NCI-H2029 (cell line): ENCODE measurements at places on chromosomes 13 and 19.

GRCh38 chr13:34151885-34152284 lies 333.9 kb downstream of the RFC3 start:
- no peak for DNase-seq

DNA sequence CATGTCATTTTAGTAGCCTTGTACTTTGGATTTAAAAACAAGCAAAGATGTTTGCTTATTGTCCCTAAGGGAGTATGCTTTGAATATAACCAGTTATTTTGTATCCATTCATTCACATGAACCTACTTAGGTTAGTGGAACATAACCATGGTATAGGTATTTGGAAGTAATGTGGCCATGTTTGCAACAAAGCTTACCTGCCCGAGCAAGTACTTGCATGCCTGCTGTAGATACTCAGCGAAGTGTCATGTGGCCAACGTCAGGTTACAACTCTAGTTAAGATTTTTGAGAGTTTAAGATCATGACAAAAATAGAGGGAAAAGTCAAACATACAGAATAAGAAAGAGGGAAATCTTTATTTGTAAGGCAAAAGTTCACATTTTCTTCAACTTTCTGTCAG lies 57.2 kb downstream of the COG6 start:
- DNase-seq = no peak

GRCh38 chr19:48325265-48325910 lies at the start of gene EMP3:
Gene EMP3, plus strand, starts transcription at chr19:48325552. Its CDS starts 1,293 bp downstream, at chr19:48326845.
- no peak for DNase-seq

DNA sequence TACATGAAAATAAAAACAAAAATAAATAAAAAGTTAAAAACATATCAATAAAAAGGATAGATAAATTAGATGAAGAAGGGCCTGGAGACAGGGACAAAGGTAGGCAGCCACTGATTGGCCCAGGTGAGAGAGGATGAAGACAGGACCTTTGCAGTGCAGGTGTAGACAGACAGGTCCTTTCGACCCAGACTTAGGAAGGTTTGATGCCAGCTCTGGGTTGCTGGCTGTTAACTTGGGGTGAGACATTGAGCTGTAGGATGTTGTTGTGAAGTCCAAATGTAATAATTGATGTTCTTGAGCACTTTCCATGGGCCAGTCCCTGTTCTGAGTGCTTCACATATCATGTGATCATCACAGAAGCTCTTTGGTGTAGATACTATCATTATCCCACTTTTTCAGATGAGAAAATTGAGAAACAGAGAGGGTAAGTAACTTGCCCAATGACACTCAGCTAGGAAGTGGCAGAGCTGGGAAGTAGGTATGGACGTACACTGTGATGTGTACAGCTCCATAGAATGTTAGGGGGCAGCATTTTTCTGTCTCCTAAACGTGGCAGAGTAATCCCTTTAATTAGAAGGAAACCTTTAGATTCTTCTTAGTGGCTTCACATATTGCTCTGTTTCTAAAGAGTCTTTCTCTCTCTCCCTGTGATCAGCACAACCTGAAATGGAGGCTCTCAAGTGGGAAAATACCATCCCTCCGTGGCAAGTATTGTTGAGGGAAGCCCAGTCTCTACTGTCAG lies 76.0 kb upstream of the STK24 start:
- DNase-seq = no peak

- DNase-seq = no peak
Measured at GRCh38 chr19:18438331-18439024, 545 bp upstream of the ISYNA1 start.

- no peak for DNase-seq
Measured at GRCh38 chr13:113058988-113059850, 46.4 kb upstream of the F7 start.

DNA sequence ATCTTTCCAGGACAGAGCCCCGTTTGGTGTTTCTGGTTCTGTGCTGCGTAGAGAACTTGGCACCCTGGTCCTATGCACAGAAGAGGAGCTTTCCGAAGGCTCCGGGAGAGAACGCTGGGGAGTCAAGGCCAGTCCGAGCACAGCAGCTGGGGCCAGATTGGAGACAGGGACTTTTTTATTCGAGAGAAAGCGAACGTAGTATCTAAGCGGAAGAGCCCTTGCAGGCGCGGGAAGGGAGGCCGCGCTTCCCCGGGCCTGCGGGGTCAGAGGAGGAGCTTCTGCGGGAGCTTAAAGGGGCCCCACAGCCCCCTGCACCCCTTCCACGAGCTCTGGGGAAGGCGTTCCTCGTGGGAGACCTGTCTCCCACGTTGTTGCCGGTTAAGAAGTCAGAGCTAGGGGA lies 48.6 kb upstream of the ARHGEF7 start:
- DNase-seq = no peak
